ENCODE measurements at places on chromosomes 2 and 18.

GRCh38 chr2:113768770-113769169, 12.3 kb upstream of the SLC35F5 start:
- DNase-seq, result no peak

GRCh38 chr18:6521803-6522418, 107.2 kb upstream of the L3MBTL4 start:
- no peak for DNase-seq

DNA sequence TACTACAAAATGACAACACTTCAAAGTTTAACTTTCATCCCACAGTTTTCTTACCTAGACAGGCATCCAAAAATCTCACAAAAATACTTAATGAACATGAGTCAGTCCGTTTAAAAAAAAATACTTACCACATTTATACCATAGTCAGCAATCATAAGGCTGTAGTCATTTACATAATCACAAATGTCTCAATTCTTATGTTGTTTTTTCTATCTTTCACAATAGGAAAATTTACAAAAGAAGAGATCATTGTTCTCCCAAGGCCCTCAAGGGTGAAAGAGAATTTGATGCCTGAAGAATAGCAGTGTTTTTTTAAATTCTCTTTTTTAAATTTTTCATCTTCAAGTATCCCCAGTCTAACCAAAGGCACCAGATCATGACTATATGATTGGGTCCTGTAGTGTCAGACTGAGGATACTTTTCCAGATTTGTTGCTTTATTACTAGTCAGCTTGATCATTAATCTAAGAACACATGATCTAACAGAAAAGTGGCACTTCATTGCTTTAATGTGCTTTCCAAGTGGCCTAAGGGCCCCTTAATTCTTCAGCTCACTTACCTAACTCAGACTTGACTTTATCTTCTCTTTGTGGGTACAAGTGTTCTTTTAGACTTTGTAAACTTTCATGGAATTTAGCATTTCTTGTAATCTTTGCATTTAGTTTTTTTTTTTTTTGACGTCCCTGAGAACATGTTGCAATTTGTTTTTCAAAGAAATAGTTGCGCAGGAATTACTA, 4.7 kb downstream of the SCYGR5 start:
- DNase-seq, result no peak

- no peak for DNase-seq
These were observed 947.5 kb downstream of the CPS1 start for GRCh38 chr2:211503856-211504255.

DNA sequence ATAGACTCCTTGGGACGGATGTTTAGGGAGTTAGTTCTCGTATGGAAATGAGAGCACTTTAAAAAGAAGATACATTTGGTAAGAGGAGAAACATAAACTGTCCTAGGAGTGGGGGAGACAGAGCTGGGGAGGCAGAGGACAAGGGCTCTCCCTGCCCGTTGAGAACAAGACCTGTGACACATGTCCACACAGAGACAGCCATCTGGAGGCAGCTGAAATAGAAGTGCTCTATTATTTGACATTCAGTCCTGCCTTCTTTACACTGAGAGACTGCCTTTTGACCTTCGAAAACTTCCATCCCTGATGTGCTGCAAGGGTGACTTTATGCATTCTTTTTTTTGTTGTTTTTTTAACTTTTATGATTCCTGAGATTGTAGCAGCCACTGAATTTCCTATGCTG, 150.1 kb downstream of the UXS1 start:
- DNase-seq, result no peak

DNA sequence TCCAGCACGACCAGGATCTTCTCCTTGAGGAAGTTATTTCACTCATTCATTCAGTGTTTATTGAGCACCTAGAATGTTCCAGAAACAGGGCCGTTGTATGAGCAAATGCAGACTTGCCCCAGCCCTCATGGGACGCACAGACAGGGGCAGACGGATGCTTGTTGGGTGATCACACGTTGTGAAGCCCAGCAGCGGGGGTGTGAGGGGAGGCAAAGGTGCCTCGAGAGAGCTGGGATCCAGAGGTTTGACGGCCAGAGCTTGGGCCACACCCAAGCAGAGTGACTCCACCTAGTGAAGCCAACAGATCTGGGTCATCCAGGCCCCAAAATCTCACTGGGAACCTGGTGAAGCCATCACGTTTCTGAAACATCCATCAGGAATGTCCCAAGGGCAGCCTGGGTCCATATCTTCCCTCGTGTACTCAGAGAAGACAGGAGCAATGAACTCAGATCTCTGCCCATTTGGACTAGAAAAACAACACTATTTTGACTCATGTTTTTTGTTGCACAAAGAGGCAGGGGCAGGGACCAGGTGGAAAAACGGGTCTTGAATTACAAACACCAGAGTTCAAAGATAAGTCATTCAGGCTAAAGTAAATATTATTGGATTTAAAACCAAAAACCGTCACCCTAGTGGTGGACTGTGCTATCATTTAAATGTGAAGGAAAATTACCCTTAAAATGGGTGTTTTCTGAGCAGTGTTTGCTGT, 54.9 kb upstream of the RBM44 start:
- no peak for DNase-seq

GRCh38 chr2:143994961-143995360, 525.0 kb downstream of the ZEB2 start:
- DNase-seq, result no peak

GRCh38 chr18:46341986-46342525, 237.9 kb downstream of the HAUS1 start:
- DNase-seq, result no peak

DNA sequence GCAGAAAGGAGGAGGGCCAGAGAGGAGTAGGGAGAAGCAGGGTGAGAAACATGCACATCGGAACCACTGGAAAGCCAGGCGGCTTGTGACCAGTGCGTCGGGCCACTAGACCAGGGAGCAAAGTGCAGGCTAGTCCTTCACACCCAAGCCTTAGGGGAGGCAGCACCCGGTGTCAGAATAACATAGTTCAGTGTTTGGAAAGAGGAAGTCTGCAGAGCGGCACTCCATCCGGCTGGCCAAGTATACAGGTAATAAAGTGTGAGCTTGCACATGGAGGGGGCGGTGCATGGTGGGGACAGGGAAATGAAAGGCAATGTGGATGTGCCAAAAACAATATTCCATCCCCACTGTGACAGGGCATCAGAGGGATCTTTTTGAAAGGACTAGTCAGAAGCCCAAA, 69.7 kb downstream of the ZNF521 start:
- no peak for DNase-seq

DNA sequence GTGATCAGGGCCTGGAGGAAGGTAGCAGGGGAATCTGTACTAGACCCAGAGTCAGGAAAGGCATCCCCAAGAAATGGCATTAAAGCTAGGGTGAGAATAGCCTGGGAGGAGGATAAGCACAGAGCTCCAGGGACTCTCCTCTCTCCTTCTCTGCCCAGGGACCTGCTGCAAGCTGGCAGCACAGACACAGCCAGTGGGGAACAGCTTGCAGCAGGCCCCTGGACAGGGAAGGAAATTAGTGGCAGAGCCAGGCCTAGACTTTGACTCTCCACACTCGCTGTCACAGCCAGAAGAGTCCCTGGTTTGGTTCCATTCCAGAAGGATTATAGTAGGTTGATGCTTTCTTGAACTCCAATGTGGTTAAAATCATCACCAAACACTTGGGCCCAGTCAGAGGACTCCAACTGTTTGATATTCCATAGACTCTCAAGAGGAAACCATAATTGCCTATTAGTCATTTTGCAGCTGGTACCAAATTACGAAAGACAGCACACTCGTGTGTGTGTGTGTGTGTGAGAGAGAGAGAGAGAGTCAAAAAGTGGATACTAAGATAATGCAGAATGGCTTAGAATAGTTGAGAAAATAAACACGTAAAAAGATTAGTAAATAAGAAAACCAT, 95.5 kb upstream of the ATP8B1 start:
- no peak for DNase-seq

DNA sequence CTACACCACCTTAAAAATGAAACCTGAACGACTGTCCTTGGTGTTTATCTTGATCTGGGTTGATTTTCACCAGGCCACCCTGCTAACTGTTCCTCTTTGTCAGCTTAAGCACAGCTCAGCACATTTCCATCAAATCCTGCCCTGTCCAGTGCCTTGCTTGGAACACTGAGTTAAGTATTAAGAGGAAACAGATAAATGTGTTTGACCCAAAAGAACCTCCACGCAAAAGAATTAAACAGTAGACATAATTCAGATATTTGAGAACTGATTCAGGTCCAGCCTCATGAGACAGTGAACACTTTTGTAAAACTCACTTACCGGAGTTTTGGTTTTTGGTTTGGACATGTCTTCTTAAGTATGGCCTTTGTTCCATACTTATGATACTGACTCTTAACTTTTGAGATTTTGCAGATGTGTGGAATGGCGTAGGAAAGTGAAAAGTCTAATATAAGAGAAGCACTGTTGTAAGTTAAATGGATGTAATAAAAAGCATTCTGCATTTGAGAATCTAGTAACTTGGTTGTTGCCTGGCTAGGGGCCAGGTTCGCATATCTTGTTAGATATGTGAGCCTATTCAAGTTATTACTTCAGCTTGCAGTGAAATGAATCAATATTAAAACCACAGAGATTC, 88.9 kb upstream of the SERPINE2 start:
- DNase-seq, result no peak

DNA sequence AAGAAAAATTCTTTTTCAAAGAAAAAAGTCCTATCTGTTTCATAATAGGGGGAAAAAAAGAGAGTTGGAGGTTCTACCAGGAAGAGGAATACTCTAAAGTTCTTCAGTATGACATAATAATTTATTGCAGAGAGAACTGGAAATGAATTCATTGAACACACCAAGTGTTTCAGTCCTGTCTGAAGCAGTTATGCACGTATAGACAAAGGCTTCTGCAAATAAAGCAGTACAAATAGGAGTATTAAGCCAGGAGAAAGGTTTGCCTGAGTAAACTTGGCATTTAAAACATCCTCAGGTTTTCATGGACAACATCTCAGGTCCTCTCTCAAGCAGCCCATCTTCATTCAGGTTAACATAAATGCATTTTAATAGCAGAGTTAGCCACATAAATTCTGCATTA, 141.6 kb downstream of the CCDC148 start:
- no peak for DNase-seq

- no peak for DNase-seq
These were observed 136.5 kb upstream of the CDH20 start for GRCh38 chr18:61196750-61197149.

- DNase-seq, result no peak
These were observed 869.4 kb upstream of the VRK2 start for GRCh38 chr2:57177176-57177575.

DNA sequence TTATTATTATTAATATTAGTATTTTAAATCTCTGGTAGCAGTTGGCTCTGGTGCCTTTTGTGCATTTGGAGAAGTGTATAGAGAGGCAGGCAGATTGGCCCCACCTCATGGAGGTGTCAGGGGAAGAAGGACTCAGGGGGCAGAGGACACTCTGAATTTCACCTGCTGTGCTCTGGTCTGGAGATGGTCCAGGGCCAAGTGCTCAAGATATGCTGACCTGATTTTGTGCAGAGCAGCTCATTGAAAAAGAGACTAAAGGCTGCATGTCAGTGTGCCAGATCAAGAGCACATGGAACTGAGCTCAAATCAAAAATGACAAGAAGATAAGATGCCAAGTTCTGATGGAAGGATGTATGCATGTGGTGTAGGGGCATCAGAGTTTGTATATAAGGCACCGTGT, 323.6 kb upstream of the TNP1 start:
- no peak for DNase-seq

DNA sequence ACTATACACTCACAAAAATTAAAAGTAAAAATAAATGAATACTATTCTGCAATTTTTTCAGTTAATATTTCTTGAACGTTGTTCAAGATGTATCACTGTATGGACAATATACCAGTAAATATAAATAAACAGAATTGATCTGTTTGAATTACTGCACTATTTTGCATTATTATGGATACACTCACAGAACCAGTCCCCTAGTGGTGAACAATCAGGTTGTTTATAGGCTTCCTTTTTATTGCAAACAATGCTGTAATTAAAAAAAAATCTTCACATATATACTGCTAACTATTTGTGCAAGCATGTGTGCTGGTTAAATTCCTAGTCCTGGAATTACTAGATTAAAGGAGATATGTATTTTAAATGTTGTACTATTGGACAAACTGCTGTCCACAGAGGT, 306.0 kb downstream of the FBXO15 start:
- DNase-seq, result no peak

- DNase-seq, result no peak
These were observed 586.4 kb upstream of the CNTNAP5 start for GRCh38 chr2:123438675-123439074.

DNA sequence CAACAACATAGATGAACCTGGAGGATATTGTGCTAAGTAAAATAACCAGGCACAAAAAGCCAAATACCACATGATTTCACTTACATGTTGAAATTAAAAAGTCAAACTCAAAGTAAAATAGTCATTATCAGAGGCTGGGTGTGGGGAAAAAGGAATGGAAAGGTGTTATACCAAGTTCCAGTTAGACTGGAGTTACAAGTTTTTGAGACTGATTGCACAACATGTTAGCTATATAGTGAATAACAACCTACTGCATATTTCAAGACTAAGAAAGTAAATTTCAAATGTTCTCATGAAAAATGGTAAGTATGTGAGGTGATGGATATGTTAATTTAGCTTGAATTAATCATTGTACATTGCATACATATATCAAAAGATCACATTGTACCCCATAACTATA, 116.8 kb upstream of the HNMT start:
- DNase-seq, result no peak

DNA sequence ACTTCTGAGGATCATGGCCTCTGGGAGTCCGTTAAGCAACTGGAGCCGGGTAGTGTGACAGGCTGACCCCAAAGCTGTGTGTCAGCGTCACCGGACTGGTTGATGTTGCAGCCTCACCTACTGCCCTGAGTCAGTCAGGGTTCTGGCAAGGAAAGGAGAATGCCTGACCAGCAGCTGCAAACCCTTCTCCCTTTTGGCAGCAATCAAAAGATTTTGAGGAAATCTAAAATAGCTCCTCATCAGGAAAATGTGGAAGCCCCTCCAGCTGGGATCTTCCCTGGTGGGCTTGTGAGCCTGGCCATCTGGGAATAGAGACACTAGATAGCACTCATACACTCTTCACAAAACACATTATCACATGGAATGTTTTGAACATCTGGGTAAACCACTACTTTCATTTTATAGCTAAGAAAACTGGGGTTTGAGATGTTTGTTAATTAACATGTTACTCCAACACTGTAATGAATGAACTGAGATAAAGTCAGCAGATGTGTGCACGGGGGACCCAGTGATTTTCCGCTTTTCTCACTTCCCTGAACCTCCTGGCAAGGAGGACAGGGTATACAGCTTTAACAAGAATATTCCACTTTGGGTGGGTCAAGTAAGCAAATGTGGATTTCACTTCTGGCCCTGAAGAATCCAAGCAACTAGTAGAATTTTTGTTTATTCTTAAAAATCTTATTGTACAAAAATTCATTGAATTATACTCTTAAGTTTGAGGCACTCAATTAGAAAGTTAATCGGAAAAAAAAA, 24.7 kb downstream of the CLUL1 start:
- no peak for DNase-seq

Measured in stimulated activated CD4-positive, alpha-beta T cell treated with anti-CD3 and anti-CD28 coated beads, Interleukin-12 subunit alpha, Interleukin-12 subunit beta, amount 100 ng/mL, for 24 hours (primary cell).